GM23248 (cell line): ENCODE measurements at places on chromosomes 3 and 15. TPM values are rescaled to one million over a fixed set of nuclear protein-coding genes. Genes with fewer than 3 reads are reported as not detected.

GRCh38 chr15:89096664-89097063, 8.4 kb downstream of the ABHD2 start:
- DNase-seq: no peak

DNA sequence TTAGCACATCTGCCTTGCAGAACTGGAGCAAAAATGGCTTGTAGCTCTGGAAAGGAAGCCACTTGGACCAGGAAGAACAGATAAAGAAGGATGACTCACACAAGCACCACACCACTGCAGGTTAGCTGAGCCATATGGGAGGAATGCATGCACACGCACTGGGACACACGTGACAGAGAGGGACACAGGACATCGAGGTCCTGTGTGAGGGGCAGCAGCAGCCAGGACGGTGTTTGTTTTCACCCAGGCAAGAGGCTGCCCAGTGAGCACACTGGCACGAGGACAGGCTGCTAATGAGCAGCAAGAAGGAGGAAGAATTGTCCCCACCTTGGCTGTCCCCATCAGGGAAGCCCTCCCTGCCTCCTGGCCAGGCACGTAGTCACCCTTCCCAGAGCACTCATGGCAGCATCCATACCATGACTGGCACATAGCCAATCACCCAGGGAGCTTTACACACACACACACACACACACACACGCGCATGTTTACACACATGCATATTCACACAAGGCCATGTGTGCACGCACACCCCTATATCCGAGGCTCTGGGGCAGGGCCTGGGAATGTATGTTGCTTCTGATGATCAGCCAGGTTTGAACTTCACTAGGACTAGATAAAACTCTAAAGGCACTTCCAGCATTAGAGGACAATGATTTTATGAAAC, 24.0 kb upstream of the SPTBN5 start:
- DNase-seq: peak; percentile 78

DNA sequence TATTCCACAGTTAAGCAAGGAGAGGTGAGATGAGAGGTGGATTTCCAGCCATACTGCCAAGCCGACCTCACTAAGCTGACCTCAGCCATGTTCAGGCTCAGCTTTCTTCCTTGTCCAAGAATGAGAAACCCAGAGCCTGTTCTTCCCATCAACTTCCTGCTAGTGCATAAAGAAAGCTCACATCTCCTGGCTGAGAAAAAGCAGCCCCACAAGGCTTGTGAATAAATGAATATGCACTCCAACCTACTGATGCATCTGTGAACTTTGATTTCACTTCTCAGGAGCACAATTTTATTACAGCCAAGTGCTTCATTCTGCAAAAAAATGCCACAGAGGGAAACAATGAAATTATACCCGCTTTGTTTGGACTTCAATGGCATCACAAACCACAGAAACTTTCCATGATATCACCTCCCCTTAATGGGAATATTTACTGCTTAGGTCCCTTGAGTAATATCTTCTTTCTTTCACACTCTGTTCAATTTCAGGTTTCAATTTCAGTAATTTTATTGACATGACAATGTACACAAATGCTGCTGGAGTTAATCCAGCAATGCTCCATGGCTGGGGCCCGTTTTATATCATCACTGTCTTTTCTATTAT, 437.0 kb upstream of the PPP2R3A start:
- no peak for DNase-seq

DNA sequence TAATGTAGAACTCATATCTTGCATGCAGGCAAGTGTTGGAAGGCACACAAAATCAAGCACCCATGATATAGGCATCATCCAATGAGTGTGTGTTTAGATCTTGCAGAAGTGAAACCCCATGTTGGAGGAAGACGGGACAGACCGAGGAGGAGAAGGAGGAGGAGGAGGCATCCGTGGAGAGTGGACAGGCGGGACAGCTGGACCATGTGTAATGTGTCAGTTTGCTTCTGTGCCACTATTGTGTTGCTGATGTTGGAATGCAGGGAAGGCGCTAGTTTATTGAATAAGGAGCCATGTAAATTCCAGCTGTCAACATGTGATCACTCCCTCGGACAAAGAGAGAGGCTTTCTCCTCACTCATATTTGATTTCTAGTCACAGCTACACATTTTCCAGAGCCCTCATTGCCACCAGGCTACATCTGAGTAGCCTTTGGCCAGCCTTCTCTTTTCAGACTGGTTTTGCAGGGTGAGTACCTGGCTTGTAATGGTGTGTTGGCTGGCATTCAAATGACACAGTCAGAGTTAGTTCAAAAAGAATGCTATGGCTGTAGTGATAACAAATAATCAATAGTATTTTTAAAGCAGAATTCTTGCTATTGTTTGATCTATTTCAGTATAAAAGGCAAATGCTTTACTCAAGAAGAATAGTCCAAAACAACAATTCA, 1037.6 kb upstream of the NR2F2 start:
- no peak for DNase-seq

DNA sequence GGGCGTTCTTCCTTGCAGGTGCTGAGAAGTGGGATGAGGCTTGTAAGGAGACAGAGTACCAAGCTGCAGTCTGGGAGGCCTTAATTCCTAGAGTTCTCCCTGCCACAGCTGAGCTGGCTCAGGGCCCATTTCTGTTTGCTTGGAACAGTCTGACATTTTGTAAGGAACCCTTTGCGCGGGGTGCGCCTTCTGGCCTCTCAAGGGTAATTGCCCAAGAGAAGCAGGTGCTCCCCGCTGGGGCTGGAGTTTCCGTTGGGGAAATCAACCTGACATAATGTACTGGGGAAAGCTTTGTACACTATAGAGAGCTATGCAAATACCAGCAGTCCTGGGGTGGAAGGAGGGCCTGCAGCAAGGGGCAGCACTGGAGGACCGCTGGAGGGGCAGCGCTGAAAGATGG, 83.6 kb downstream of the HMG20A start:
- no peak for DNase-seq

DNA sequence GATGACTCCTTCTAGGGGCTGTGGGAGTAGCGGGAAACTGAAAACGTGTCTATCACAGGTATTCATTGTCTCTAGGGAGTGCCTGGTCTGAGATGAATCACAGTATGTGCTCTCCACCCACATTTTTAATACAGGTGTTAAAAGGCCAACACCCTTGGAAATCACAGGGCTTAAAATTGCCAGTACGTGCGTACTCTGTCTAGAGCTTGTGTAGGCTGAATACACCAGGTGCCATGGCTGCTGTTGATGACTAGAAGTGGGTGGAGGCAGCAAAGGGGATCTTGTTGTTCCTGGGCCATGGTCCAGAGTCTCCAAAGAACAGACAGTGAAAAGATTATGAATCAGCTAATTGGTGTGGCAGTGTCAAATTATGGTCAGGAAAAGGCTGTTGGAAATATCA, 35.1 kb upstream of the P3H2 start:
- peak; percentile 53 for DNase-seq

DNA sequence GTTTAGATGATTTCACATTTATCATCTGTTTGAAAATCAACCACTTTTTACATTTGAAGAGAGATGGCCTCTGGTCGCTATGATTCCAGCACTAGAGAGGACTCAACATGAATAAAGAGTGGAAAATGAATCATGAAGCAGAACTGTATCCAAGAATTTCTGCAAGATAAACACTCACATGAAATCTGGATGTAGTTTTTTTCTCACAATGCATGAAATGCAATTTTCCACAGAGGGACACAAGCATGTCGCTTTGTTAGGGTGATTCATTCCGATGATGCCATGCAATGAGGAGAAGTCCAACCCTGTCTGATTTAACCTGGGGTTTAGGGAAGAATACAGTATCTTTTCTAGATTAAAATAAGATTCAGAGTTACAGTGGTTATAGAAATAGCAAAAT, 50.4 kb upstream of the ADCY5 start:
- DNase-seq: peak; percentile 77

DNA sequence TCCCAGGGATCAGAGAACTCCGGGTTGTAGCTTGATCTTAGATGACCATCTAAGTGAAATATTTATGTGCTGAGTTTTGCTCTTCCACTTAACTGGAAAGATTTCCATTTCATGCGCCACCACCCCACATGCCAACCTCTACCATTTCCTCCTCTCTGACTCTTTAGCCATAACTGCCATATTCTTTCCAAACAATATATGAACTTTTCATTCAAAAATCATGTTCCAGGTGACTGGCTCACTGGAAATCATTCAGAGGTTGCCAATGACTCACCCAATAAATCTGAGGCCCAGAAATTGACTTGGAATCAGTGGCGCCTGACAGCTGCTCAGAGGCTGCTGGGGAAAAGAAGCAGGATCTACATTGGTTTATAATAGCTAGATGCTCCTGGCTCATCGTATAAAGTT, 31.6 kb upstream of the FAM174B start:
- DNase-seq: no peak

DNA sequence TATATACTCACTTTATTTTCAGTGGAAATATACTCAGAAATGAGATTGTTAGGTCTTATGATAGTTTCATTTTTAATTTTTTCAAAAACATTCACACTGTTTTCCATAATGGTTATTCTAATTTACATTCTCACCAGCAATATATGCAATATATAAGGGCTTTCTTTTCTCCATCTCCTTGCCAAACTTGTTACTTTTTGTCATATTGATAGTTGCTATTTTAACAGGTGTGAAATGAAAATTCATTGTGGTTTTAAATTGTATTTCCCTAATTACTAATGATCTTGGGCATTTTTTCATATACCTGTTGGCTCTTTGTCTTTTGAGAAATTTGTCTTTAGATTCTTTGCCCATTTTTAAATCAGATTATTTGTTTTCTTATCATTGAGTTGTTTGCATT, 325.2 kb downstream of the DIPK2A start:
- no peak for DNase-seq

DNA sequence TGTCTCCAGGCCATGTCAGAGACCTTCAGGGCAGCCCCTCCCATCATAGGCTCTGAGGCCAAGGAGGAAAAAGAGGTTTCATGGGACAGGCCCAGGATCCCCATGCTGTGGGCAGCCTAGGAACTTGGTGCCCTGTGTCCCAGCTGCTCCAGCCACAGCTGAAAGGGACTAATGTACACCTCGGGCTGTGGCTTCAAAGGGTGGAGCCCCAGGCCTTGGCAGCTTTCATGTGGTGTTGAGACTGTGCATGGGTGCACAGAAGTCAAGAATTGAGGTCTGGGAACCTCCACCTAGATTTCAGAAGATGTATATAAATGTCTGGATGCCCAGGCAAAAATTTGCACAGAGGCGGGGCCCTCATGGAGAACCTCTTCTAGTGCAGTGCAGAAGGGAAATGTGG, 6.6 kb upstream of the SSR3 start:
- no peak for DNase-seq

- DNase-seq: no peak
Measured at GRCh38 chr3:156632601-156633000, 41.8 kb upstream of the TIPARP start.

DNA sequence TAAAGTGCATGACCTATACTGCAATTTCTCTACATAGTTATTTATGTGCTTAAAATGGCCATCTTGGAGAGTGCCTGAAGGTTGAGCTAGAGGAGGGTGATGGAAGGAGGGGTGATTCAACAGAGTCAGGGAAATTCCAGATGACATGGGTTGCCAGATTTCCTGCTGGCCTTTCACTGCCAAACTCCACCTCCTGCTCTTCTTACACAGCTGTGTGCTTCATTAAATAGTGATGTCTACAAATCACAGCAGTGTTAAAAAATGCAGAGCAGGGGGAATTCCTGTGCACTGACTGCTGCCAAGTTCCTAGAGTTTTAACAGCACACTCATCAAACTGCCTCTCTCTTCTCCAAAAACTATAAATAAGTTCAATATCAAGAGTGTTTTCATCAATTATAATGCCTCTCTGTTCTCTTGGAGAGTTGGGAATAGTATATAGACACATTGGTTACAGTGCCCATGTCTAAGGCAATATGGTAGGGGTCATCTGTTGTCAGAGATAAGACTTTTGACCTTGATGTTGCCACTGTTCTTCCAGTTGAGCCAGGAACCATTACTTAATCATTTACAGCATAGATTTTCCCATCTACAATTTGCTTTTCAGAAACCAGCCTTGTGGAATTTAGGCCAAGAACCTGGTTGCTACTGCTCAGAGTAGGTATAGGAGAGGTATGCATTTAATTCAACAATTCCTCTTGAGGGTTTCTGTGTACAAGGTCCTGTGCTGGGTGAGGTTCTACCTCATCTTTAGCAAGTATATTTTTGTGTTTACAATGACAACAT, 79.6 kb downstream of the TP63 start:
- DNase-seq: peak; percentile 97

GRCh38 chr3:124276133-124276532, 284.2 kb upstream of the ROPN1 start:
- DNase-seq: no peak

DNA sequence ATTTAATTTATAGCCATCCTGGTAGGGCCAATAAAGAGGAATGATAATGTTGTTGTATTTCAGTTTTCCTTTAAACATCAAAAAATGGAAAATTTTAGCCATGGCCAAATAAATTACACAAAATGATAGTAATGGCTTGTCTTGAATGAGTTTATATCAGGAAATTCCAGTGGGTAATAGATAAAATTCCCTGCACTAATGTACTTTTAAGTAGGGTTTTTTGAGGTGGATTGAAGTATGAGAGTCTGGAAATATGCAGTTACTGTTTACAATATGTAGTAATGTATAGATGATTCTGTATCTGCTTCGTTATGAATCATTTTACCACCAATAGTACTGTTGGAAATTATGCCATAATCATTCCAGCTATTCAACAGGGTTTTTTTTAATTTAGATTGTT, 219.4 kb upstream of the ROBO2 start:
- no peak for DNase-seq

Gene IL20RB
- 97.4 and 107 TPM in 2 replicates for total RNA-seq

Gene COL7A1
- 27.9 and 33.6 TPM in 2 replicates for total RNA-seq

Gene P2RY14
- not detected in 2 replicates for total RNA-seq

Gene ARPP21
- total RNA-seq: not detected in 2 replicates

Gene RLBP1
- total RNA-seq: not detected in 2 replicates

Gene CPN2
- total RNA-seq: not detected in 2 replicates

Gene ALDH1L1
- not detected in 2 replicates for total RNA-seq

Gene TEX55
- total RNA-seq: not detected in 2 replicates

Gene HIGD2B
- total RNA-seq: not detected in 2 replicates

Gene SCN11A
- total RNA-seq: not detected in 2 replicates

Gene ACTRT3
- 2.8 and 5.2 TPM in 2 replicates for total RNA-seq
